ENCODE measurements at places on chromosomes 13 and 19. TPM values are rescaled to one million over a fixed set of nuclear protein-coding genes. Genes with fewer than 3 reads are reported as not detected.
A peak's percentile ranks its signal among the peaks of the same experiment; 100 is the strongest.

DNA sequence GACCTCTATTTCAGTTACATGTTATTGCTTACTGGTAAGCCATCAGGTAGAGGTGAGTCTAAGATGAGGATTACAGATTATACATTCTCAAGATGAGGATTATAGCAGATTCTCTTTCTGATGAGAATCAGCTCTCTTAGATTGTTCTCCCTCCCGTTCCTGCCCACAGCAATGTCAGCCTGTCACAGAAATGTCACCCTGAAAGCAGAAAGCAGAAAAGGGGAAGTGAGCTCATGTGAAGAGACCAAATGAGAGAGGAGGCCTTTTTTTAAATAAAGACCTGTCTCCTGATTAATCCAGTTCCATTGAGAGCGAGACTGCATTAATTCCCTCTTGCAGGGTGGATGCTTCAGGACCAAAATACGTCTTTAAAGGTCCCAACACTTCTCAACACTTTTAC, 445.6 kb downstream of the KCTD12 start:
- no peak for DNase-seq

DNA sequence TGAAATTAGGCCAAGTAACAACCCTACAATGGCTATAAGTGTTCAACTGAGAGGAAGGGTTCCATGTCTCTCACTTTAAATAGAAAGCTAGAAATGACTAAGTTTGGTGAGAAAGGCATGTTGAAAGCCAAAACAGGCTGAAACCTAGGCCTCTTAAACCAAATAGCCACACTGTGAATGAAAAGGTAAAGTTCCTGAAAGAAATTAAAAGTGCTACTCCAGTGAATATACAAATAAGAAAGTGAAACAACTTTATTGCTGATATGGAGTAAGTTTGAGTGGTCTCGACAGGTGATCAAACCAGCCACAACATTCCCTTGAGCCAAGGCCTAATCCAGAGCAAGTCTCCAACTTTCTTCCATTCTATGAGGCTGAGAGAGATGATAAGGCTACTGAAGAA, 209.6 kb downstream of the KLF12 start:
- no peak for DNase-seq

- no peak for DNase-seq
These were observed 194.5 kb upstream of the RNF113B start for GRCh38 chr13:98371516-98372023.

DNA sequence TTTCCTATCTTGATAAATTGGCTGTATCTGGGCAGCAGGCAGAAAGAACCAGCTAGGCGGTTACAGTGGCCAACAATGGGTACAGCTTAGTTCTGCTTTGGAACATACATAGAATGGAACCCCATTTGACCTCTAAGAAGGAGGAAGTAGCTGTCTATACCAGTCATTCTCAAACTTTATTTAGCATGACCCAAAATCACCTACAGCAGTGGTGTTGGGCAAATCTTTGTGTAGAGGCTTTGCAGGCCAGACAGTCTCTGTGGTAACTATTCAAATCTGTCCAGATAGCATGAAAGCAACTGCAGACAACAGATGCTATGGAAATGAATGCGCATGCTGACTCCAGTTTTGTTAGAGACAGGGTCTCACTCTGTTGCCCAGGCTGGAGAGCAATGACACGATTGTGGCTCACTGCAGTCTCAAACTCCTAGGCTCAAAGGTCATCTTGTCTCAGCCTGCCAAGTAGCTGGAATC, 12.0 kb upstream of the KCNC3 start:
- no peak for DNase-seq

- DNase-seq: no peak
These were observed 2.0 kb upstream of the CCDC97 start for GRCh38 chr19:41307954-41308449.

DNA sequence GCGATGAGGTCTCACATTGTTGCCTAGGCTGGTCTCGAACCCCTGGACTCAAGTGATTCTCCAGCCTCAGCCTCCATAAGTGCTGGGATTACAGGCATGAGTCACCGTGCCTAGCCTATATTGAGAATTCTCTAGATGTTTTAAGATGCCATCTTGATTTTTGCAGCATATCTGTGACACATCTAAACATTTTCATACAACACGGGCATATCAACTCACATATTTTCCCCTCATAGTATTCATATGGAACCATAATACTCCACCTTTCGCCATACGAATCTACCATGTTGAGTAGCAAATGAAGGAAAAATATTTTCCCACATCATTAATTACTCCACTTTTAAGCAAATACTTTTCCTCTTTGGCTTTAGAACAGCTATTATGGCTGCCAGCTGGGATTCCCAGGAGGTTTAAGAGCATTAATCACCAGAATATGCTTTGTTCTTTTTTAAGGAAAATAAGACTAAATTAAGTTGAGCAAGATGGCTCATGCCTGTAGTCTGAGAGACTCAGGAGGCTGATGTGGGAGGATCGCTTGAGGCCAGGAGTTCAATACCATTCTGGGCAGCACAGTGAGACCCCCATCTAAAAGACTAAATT, 56.9 kb upstream of the GTF2F2 start:
- DNase-seq: no peak

GRCh38 chr13:24149246-24150032, 11.1 kb upstream of the SPATA13 start:
- no peak for DNase-seq

DNA sequence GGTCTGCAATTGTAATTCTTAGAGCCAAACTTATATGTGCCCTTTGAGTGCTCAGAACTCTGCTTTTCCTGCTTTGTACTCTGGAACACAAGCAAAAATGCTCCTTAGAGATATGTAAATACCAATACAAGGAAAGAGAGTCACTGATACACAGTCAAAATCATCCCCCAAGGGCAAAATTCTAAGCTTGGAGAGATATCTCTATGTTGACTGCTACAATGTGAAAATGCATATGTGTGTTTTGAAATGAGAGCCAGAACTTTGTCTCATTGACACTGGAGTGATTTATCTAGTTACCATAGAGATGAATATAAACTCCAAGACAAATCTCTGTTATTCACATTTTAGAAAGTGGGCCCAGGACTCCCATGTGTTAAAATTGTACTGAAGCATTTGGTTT, 494.8 kb upstream of the SLITRK1 start:
- DNase-seq: no peak

DNA sequence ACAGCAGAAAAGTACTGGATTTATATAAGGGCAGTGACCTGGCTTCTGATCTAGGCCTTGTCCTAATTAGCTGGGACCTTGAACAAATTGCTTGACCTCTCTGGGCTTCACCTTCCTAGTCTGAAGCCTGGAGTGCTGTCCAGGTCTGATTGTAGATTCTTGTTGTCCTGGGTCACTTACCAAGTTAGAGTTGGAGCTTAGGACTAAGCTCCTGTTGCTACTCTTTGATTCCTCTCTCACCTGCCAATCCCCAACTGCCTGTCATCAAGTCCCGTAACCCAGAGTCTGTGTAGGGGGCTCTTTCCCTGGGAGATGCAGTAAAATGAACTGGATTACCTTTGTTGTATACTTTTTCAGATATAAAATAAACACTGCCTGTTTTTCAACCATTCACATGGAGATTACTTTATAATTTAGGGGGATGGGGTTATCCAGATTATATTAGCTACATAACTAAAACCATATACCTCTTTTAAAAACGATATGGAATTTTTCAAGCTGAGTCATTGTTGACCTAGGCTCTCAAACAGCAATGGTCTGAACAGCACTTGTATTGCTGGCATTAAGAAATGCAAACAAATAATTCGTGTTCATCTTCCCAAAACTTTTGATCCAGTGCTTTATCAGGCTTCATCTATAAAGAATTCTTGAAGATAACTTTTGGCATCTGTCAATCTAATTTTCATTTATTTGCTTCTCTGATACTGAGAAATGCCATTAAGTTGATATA, 5.8 kb downstream of the ARHGAP35 start:
- peak; percentile 24 for DNase-seq

DNA sequence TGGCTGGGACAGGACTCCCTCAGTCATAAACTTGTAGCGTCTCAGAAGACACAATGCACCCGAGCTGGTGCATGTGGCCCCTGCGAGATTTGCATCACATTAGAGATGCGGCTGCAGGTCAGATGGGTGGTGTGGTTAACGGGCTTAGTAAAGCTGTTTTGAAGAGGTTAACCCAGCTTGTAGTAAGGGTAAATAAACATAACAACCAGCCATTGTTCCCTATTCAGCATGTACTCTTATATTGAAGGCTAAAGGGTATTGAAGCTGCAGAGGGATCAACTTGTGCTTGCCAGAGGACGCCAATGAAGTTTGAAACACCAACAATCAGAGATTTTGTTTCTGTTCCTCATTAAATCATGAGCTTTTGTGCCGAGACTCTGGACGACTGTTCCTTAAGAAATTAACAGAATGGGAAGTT, 79.4 kb downstream of the ZIC5 start:
- no peak for DNase-seq

GRCh38 chr19:17328517-17329365, 5.9 kb downstream of the ANO8 start:
- DNase-seq: peak; percentile 39

GRCh38 chr13:98810746-98811145, 58.3 kb upstream of the SLC15A1 start:
- DNase-seq: no peak

- peak; percentile 48 for DNase-seq
These were observed 113.9 kb downstream of the CRYL1 start for GRCh38 chr13:20411638-20412342.

DNA sequence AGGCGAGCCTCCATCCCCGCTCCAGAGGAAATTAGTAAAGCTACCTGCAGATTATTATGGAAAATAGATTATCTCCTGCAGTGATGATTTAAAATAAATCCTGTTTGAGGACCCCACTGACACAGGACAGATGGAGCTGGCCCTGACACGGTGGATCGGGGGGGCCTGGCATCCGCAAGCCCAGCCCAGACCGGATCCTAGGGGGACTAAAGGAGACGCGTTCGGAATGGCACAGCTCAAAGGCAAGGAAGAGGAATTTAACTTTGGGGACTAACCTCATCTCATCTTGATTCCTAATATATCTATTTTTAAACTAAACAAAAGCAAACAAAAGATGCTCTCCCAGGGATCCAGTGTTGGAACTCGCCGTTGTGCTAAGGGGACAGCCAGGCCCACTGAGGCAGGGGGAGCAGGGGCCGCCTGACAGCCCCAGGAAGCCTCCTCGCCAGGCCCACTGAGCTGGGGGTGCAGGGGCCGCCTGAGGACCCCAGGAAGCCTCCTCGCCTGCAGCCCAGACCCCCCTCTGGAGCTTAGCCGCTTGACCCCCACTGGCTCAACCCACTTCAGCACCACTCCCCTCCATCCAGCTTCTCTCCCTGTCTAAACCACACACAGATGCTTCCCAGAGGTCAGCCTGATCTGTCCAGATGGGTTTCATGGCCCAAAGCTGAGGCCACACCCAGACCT, 78.6 kb downstream of the SPACA7 start:
- DNase-seq: no peak

- no peak for DNase-seq
These were observed 1.2 kb downstream of the DLL3 start for GRCh38 chr19:39499932-39500331.

- no peak for DNase-seq
These were observed 373.2 kb downstream of the KCNRG start for GRCh38 chr13:50388481-50388880.

DNA sequence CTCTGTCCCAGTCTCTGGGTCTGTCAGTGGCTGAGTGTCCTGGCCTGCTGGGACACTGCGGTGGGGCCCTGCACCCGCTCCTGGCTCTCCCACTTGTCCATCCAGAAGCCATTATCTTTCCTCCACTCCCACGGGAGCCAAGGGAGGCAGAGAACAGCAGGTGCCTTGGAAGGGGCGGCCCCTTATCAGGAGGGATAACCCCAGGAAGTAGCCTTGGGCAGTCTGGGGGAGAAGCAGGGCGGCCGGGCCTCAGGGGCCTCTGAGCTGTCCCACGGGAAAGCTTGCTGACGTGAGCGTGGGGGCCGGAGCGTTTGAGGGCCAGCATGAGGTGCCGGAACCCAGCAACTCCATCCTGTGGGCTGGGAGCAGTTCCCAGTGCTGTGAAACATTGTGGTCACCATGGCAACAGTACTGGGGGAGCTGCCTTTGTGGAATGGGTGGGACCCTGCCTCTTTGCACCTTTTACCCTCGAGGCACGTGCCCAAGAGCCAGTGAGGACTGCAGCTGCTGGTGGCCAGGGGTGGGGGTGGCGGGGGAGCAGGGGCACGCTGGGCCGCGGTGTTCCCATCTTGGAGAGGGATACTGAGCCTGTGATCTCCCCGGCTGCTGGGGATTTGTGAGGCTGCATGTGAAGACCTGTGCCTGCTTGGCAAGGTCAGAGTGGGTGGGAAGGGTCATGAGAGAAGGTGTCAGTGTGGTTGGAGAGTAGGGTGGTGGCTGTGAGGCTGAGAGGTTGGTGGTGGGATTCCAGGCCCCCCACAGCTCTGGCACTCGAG, 20.9 kb downstream of the KLHL26 start:
- DNase-seq: no peak

GRCh38 chr13:48496271-48497161, 36.4 kb downstream of the RCBTB2 start:
- DNase-seq: no peak

DNA sequence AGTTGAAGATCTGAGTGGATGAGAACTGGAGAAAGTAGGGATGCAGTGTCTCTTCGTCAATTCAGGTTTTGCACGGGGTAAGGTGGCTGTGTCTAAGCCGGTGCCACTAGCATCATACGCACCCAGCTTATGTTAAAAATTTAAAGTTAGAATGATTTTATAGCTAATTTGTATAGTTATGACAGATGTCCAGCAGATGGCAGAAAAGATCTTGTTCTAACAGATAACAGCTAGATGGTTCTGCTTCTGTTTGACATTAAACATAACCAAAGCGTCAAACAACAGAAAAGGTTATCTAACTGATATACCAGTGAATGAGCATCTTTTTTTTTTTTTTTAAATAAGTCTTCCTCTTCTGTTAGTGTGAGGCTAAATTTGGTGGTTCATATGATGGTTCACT, 18.8 kb upstream of the EDDM13 start:
- DNase-seq: no peak

DNA sequence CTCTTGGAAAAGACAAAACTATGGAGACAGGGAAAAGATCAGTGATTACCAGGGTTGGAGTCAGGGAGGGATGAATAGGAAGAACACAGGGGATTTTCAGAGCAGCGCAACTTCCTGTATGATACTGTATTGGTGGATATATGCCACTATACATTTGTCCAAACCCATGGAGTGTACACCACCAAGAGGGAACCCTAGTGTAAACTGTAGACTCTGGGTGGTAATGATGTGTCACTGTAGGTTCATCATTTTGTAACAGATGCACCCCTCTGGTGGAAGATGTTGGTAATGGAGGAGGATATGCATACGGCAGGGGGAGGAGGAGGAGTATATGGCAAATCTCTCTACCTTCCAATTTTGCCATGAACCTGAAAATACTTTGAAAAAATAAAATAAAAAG, 68.1 kb downstream of the UFM1 start:
- DNase-seq: no peak

GRCh38 chr19:43332058-43332922, 21.2 kb upstream of the CD177 start:
- DNase-seq: no peak

HCST gene
- total RNA-seq: not detected

NKG7 gene
- total RNA-seq: not detected

OLFM2 gene
- total RNA-seq: not detected

IL4I1 gene
- total RNA-seq: not detected

SMIM17 gene
- not detected for total RNA-seq

ZNF253 gene
- 13.8 TPM for total RNA-seq

VRK3 gene
- total RNA-seq: 80.3 TPM

ELSPBP1 gene
- not detected for total RNA-seq

ARHGAP33 gene
- total RNA-seq: 14.7 TPM

ARHGAP45 gene
- 137 TPM for total RNA-seq

ZSCAN18 gene
- total RNA-seq: 75.1 TPM

Measured in Peyer's patch (tissue), 4 donors.